ENCODE measurements at places on chromosomes 6 and 20.
A peak's percentile ranks its signal among the peaks of the same experiment; 100 is the strongest.

GRCh38 chr6:138882369-138883017 lies 86.6 kb downstream of the ECT2L start:
- no peak for DNase-seq

DNA sequence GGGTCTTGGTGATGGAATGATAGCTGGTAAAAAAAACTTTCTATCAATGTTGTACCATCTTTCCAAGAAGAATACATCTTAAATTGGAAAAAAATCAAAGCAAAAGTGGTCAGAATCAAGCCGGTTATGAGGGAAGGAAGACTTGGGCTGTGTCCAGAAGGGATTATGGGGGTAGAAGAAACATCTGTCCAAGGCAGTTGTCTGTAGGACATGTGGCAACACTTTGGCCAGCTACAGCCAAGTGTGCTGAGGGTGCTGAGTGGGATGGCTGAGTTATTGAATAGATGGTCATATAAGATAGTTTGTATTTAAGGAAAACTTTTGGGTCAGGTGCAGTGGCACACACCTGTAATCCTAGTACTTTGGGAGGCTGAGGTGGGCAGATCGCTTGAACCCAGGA lies 38.4 kb downstream of the INSM1 start:
- peak; percentile 37 for DNase-seq

- no peak for DNase-seq
Observed at GRCh38 chr6:145903356-145904102, 60.6 kb downstream of the SHPRH start.

GRCh38 chr6:35413911-35414310 lies 38.2 kb upstream of the FANCE start:
- DNase-seq = no peak

GRCh38 chr6:168956141-168956838 lies 297.4 kb downstream of the THBS2 start:
- DNase-seq = no peak

DNA sequence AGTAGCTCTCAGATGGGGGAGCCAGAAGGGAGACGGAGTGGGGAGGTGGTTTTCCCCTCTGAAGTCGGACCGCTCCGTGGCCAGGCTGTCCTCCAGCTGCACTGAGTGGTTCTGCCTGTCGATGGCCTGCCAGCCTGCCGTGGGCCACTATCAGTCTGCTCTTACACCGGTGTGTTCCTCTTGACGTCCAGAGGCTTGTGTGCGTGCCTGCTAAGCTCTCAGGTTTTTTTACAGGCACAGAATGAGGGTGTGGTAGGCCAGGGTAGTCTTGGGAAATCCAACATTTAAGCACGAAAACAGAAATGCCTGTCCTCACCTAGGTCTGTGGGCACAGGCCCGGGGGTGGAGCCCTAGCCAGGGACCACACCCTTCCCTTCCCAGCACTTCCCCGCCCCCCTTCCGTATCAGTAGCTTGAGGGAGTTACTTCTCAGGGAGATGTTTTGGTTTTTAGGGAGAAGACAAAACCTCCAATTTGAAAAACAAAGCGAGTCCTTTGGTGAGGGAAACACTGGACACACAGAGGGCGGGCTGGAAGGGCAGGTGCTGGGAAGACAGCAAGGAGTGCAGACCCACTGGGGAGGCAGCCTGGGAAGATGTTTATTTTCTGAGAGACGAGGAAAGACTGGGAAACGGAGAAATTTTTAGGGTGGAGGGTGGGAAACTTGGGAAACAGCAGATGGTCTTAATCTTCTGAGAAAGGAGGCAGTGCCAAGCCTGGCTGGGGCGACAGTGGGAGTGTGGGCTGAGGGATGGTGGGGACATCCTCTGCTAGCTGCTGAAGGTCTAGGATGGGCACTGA lies 106.5 kb downstream of the LY86 start:
- no peak for DNase-seq

- DNase-seq = no peak
Observed at GRCh38 chr6:2855061-2855519, 13.4 kb upstream of the SERPINB1 start.

DNA sequence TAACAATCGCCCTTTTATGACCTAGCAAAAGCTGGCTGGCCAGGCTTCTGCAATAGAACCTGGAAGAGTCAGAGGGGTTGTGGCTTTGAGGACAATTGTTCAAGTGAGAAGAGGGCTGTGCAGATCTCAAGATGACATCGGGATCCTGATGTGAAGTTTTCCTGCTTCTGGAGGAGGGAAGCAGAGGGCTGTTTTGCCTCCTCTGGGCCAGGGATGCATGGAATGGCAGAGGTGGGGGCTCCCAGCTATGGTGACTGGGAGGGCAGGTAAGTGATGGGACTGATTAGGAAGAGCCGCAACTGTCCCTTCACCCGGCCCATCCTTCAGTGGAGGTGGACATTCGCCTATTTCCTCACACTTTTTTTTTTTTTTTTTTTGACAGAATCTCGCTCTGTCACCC lies 43.4 kb upstream of the BLCAP start:
- no peak for DNase-seq

- no peak for DNase-seq
Observed at GRCh38 chr6:24945054-24945453, 9.3 kb upstream of the RIPOR2 start.

DNA sequence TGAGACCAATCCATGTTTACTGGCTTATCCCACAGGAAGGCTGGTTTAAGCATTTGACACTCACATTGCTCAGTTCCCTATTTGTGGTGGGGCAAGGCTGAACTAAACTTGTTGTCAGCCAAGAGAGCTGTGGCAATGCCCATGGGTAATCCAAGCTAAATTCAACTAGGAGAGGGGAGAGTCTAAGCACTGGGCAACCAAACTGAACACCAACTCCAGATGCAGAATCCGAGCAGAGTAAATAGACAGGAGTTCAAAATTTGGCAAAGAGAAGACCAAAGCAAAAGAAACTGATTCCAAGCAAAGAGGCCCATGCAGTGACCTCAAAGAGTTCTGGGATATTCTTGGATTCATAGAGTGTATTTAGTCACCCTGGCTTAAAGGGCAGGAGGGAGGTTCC lies 106.5 kb upstream of the NT5E start:
- no peak for DNase-seq

DNA sequence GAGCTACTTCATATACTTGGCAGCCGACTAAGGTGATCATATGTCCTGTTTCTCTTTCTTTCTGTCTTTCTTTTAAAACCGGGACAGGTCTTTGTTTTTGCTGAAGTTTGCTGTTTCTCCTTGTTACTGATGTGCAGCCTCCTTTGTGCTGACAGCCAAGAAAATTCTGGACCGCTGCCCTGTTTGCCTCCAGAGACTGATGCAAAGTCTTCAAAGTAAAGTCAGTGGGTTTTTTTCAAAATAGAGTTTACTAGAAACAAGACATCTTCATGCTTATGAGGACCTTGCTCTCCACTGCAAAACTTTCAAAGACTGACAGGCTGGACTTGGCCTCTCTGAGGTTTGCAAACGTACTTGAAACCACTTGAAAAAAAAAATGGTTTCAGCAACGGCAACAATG lies 510.5 kb upstream of the MAP3K7 start:
- peak; percentile 86 for DNase-seq

DNA sequence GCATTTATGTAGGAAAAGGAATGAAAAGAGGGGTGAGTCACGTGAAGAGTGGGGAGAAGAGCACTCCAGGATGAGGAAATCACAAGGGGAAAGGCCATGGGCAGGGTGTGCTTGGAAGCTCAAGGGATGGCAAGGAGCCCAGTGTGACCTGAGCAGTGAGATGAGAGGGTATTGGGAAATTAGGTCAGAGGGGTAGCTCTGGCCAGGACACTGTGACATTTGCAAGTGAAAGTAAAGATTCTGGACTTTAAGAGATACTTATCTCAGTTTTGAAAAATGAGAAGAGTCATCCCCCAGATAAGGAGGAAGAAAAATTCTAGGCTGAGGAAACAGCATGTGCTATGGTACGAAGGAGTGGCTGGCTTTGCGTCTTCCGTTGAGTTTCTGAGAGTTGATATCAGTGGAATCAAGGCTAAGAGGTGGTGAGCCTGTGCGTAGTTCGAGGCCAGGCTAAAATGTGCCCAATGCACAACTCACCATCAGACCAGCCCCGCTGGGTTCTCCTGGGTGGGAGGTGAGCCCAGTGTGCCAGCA lies 79.9 kb downstream of the GCLC start:
- no peak for DNase-seq

GRCh38 chr6:113894712-113895674 lies 37.8 kb downstream of the MARCKS start:
- peak; percentile 28 for DNase-seq

GRCh38 chr6:110448846-110449540 lies 27.4 kb downstream of the SLC22A16 start:
- no peak for DNase-seq

- no peak for DNase-seq
Observed at GRCh38 chr6:71287038-71287437, 1.6 kb upstream of the OGFRL1 start.

DNA sequence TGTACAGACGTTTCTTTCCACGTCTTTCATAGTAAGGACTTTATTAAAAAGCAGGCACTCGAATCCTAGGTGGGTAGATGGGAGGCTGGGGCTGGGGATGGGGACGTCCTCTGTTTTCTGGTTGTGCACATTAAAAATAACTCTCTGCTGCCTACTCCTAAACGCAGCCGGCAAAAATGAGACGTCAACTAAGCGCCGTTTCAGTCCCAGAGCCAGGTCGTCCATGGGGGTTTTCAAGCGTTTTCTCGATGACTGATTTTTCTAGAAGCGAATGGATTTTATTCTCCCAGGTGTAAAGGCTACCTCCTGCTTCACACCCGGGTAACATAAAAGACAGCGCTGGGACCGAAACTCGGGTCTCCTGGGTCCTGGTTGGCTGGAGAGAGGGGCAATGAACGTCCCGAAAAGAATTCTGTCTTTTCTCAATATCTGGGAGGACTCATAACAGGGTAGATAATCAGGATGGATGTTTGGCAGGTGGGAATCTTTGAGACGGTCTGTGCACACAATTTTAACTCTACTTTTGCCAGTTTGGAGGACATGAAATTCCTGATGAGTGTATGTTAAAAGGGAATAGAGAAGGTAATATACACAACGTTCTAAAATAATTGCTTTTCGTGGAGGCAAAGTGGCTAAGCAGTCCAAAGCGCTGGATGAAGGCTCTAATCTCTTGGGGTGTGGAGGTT lies 25.2 kb downstream of the GPX6 start:
- no peak for DNase-seq

DNA sequence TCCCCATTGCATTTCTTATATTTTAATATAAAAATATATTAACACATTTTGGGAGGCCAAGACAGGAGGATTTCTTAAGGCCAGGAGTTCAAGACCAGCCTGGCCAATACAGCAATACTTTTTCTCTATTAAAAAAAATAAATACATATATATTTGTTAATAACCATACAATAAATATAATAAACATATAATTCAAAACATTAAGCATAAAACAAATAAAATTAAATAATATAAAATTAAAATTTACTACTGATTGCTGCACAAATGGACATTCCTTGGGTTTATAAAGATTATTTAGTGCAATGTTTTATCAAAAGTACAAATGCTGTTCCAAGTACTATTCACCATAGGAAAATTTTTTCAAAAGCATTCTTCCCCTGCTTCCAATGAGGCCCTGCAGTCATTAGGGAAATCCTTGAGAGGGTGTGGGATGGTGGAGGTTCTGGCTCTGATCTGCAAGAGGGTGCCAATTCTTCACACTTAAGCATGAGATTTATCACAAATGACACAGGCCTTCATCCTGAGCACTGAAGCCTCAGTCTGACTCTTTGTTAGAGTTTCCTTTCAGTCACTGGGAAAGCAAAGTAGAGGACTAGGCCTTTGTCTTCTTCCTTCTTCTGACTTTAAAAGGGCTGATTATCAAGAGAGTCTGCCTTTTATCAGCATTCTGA lies 596.7 kb downstream of the EPM2A start:
- no peak for DNase-seq

DNA sequence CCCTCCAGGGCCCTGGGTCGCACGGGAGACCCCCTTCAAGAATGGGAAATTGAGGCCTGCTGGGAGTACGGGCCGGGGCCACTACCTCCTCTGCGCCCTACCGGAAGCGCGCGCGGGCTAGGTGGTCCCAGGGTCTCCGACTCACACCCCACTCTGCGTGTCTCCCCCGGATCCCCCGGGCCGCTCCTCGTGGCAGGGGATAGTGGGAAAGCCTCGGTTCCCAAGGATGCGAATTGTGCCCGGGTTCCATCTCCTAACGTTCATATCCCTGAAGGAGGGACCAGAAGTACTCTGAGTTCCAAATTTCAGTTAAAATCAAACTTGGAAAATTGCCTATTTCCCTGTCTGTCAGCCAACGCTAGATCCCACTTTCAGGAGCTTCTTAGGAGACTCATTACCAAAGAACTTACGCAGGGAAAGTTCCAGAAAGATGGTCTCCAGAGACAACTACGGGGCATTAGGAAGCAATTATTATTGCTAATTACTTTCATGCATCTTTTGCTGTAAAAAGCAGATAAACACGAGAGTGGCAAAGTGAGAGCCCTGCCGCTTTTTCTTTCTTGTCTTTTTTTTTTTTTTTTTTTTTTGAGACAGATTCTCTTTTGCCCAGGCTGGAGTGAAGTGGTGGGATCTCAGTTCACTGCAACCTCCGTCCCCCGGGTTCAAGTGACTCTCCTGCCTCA lies 858 bp downstream of the FAM83D start:
- DNase-seq = no peak

- no peak for DNase-seq
Observed at GRCh38 chr6:84078335-84078734, 44.8 kb downstream of the MRAP2 start.

DNA sequence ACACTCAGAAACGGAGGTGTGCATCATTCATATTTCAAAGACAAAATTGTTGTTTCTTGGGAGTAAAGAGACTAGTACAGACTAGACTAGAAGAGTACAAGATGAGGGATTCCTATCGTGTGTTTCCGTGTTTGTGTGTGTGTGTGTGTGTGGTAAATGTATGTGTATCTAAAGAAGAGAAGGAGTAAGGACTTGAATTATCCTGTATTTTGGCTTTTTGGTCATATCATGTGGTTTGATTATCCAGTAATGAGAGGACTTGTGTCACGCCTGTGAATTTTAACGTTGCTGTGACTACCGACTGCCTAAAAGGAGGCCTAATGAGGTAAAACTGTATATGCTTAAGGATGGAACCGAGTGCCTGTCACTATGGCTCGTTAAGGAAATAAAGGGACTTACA lies 44.4 kb upstream of the MAP7 start:
- no peak for DNase-seq

DNA sequence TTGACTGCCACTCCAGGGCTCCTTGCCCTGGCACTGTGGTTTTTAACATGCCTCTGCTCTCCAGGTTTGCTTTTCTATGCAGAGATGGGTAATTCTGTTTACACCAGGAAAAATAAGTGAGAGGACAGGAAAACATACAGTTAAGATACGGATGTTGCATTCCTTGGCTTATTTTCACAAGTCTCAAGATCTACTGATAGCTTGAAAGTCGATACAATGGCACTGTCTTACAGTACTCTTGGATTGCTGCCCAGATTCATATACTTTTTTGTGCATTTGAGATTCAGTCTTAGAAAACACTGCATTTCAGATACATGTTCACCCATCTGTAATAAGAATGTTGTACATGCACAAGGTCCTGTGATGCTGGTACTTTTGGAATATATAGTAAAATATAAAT lies 159.6 kb upstream of the FLRT3 start:
- DNase-seq = no peak

- DNase-seq = no peak
Observed at GRCh38 chr6:56655249-56655648, 12.6 kb upstream of the DST start.

Measured in NCI-H446 (cell line).